ENCODE measurements at places on chromosomes 1 and 21.

DNA sequence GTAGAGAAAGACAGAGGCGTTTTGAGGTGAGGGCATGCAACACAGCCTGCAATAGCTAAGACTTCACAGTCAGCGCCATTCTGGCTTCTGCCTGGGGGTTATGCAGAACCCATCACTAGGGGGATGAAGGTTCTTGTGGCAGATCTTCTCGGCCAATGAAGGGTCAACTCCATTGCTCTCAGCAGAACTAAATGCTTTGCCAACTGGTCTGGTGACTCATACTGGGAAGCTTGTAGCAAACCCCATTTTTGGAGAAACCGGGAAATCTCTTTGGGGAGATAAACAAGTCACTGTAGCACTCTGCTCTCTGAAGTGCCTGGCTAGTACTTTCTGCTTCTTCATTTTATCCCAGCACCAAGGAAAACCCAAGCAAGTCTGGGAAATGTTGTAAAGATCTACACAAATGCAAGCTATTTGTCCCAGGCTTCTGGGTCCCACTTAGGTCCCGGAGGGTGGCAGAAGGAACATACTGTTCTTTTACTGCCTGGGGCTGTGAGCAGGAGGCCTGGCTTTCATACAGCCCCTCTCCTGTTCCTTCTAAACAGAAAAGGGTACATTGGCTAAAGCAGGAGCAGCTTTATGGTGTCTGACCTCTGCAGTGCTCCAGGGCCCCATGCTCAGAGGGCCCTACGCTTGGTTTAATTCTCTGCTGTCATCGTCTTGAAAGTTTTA is 28.8 kb downstream of the SHISA4 start:
- no peak for DNase-seq

- no peak for DNase-seq
These were observed 29.6 kb upstream of the SLC6A9 start for GRCh38 chr1:44060830-44061267.

- DNase-seq, result no peak
These were observed 110.5 kb upstream of the UBE2U start for GRCh38 chr1:64092851-64093371.

GRCh38 chr1:94672934-94673333 is 131.4 kb upstream of the F3 start:
- no peak for DNase-seq

GRCh38 chr1:203045336-203045735 is 19.0 kb downstream of the PPFIA4 start:
- DNase-seq, result no peak

DNA sequence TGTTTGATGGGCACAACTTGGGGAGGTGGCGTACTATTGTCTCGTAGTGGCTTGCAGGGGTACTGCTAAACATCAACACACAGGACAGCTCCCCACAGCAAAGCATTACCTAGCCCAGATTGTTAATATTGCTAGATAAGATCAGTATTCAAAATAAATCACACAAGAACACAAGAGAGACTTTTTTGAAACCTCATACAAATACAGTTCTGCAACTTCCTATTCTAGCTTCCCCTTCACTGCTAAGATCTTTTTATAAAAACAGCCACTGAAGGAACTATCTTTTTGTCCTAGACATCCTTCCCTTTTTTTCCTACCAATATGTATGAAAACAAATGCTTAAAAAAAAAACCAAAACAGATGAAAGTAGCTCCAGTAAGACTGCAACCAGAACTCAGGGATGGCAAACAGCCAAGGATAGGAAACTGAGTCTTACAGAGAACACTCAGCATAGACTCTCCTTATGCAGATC is 137.8 kb upstream of the KRTAP19-8 start:
- DNase-seq, result no peak

- DNase-seq, result no peak
These were observed 109.5 kb upstream of the LMO4 start for GRCh38 chr1:87219141-87219540.

- no peak for DNase-seq
These were observed 57.1 kb downstream of the ADCY10 start for GRCh38 chr1:167856711-167857418.

DNA sequence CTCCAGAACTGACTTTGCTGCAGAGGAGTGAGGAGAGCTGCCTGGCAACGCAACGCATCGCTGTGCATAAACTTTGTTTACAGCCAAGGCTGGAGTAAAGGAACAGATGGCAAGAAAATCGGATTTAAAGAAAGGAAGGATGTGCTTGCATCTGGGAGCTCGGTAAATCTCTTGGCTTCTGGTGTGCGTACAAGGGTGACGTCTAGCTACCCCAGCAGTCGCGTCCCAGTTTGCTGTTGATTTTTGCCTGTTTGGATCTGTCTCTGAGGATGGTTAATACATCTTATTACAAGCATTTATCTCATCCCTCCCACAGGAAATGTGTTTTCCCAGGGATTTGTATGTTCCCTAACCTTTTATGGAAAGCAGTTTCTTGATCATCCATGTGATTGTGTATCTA is 73.3 kb upstream of the RALGPS2 start:
- no peak for DNase-seq

- DNase-seq, result peak; percentile 49
These were observed at the start of gene DOCK7 for GRCh38 chr1:62687903-62688686. Gene DOCK7 (minus strand): TSS chr1:62688386. CDS start chr1:62688264, 122 bp downstream.

GRCh38 chr1:71861022-71861421 is 421.3 kb downstream of the NEGR1 start:
- DNase-seq, result peak; percentile 13

GRCh38 chr1:37471345-37472231 is 2.8 kb upstream of the ZC3H12A start:
- DNase-seq, result peak; percentile 95

DNA sequence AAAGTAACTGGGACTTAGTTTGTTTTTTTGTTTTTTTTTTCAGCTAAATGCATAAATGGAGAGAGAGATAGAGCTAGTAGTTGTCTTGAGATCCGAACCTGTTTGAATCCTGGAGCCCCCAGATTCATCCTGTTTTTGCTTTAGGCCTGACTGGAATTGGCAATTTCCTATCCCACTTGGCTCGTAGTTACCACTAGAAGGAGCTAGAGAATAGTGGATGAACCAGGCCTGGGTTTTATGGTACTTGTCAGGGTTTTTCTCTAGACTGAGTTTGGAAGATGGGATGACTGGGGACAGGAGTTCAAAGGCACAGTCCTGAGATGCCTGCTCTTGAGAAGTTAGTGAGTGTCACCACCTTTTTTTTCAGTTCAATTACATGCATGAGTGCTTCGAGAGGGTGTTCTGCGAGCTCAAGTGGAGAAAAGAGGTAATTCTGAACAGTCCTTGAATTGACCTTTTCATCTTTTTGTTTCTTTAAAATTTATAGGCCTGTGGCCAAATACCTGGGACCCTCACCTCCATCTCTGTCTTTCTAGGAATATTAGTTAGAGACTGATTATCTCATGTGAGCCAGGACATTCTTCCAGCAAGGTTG is 23.4 kb downstream of the CELF3 start:
- no peak for DNase-seq

- DNase-seq, result no peak
These were observed 241.2 kb downstream of the TRABD2B start for GRCh38 chr1:47756006-47756405.

GRCh38 chr1:21761052-21761451 is 21.9 kb downstream of the USP48 start:
- DNase-seq, result no peak

- no peak for DNase-seq
These were observed 2.6 kb downstream of the FAAH start for GRCh38 chr1:46396441-46397398.

GRCh38 chr1:200945111-200945510 is 50.4 kb downstream of the INAVA start:
- no peak for DNase-seq

GRCh38 chr1:116167625-116168276 is 56.6 kb downstream of the MAB21L3 start:
- no peak for DNase-seq

GRCh38 chr21:21165063-21165645 is 166.9 kb downstream of the NCAM2 start:
- no peak for DNase-seq

GRCh38 chr21:35561116-35561515 is 499.2 kb downstream of the SETD4 start:
- no peak for DNase-seq

DNA sequence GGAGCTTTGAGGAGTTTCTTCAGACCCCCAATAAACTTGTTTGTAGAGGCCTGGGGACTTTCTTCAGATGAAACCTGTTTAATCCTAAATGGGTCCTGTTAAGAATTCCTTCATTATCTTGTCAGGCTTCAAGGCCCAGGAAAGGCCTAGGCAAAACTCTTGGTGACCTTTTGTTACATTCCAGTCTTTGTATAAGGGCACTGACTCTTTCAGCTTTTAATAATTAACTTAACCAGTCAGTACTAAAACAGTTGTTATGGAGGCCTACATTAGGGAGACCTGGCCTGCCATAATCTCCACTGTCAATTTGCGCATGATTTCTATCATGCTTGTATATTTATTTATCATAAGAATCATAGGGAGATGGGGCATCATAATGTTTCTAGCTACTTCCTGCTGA is 110.2 kb downstream of the FCRL5 start:
- DNase-seq, result no peak

GRCh38 chr1:212178851-212179250 is 106.4 kb upstream of the PPP2R5A start:
- DNase-seq, result no peak

- DNase-seq, result peak; percentile 23
These were observed 303.6 kb downstream of the KCNH1 start for GRCh38 chr1:210830034-210831028.

DNA sequence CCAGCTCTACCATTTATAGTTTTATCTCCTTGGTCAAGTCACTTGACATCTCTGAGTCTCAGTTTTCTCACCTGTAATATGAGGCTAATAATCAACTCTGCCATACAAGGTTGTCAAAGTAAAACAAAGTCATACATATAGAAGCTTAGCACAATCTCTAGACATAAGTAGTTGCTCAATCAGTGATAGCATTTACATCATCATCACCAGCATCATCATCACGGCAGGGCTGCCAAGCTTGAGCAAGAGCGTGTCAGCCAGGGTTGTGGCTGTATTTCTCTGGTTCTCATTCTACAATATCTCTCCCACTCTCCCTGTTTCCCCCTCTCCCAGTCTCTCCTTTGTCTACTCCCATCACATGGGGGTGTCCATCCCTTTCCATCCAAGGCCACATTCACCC is 41.7 kb upstream of the COA6 start:
- no peak for DNase-seq

- no peak for DNase-seq
These were observed 21.0 kb upstream of the ARF1 start for GRCh38 chr1:228061411-228062084.

DNA sequence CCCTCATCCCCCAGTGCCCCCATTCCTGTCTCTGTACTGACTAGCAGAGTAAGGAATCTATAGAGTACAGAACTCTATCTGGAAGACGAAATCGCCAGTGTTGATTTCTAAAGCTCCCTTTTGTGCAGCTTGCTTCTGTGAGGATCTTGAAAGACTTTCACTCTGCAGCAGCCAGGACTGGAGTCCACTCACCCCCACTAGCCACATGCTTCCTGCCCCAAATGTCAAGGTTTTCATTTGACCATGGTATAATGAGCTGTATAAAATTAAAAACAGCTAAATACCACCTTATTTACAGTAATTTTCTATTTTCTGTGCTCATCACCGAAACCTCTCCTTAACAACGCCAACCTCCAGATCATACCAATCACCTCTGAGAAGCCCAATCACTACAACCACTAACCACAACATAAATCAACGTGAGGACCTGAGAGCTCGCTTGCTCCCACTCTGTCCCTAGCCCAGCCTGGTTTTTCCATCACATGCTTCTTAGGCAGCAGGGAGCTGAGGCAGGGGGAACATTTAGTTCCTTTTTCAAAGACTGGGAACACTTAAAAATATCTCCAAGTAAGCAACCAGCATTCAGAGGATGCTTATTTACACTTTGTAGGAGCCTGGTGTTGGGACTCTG is 56.1 kb upstream of the IRF2BP2 start:
- no peak for DNase-seq

GRCh38 chr1:182357171-182357570 is 34.4 kb downstream of the GLUL start:
- DNase-seq, result no peak

- no peak for DNase-seq
These were observed 66.6 kb downstream of the BCAR3 start for GRCh38 chr1:93614986-93615581.

DNA sequence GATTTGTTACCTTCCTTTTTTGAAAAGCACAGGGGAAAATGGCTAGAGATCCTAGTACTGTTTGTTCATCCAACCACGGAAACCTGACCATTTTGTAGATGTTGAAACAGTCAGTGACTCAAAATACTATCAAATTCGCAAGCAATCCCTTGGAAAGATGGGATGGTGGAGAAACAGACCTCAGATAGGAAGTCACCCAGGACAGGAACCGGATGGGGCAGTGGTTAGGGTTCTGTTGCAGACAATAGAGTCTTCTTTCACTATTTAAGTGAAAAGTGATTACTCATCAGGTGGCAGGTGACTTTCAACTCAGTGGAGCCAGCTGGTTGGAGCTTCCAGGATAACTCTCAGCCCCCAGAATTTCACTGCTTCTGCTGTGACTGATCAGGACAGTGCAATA is 17.0 kb downstream of the LHX4 start:
- peak; percentile 38 for DNase-seq

DNA sequence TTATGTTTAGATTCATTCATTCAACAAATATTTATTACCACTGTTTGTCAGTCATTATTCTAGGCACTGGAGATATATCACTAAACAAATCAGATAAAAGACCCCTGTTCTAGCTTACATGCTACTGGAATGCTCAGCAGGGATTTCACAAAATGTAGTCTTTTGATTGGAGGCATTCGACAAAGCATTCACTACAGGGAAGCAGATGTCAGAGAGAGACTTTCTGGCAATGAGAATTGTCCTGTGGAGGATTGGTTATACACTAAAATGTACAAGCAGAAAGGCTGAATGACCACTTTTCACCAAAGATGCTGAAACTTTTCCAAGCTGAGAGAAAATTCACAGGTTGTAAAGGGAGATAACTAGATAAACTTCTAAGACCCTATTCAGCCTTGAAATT is 57.7 kb downstream of the SCMH1 start:
- DNase-seq, result no peak

DNA sequence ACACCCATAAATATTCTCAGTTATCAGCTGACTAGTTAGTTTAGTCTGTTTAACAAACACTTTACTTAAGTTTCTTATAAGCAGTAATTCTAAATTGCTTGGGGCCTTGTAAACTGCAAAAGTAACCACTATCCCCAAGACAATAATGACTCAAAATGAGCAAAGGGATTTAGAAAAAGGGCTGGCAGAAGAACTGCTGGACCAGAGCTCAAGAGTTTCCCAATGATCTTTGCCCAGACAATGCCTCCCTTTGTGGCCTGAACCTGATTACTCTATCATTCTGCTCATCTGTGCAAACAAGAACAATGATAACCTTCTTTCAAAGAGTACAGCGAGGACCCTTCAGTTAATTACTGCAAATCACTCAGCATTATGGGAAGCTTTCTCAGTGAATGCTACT is 123.5 kb downstream of the TIAM1 start:
- DNase-seq, result peak; percentile 86

- DNase-seq, result no peak
These were observed 31.6 kb upstream of the KIF1B start for GRCh38 chr1:10178597-10179405.

DNA sequence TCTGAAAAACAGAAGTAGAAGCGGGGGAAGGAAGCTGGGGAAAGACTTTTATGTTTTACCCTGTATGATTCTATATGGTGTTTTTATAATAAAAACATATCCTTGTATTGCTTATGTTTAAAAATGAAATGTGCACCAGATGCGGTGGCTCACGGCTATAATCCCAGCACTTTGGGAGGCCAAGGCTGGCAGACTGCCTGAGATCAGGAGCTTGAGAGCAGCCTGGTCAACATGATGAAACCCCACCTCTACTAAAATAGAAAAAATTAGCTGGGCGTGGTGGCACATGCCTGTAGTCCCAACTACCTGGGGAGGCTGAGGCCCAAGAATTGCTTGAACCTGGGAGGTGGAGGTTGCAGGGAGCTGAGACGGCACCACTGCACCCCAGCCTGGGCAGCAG is 155.4 kb downstream of the SMYD3 start:
- DNase-seq, result no peak
